ENCODE measurements at places on chromosomes 7 and 10. TPM values are rescaled to one million over a fixed set of nuclear protein-coding genes. Genes with fewer than 3 reads are reported as not detected.

Gene ZNF736
- 39.6 TPM for total RNA-seq

DNA sequence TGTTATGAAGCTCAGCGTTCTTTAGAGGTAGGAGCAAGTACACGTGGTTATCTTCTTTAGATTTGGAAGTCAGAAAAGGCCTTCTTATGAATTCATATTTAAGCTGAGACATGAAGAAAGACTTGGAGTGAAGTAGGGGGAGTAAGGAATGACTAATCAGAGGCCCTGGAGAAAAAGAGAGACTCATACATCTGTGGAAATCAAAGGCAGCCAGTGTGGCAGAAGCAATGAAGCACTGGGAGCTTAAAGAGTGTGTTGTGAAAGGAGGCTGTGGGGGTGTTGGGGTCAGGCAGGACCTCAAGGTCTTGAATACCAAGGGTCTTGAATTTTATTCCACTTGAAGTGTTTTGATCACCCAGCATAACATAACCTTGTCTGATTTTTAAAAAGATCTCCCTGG is 35.7 kb upstream of the FGL2 start:
- DNase-seq, result no peak

Gene OR6B1
- not detected for total RNA-seq

GRCh38 chr10:46557319-46558121 is 1.1 kb upstream of the GPRIN2 start:
- no peak for DNase-seq

GRCh38 chr7:73565675-73566340 is 8.3 kb upstream of the BCL7B start:
- DNase-seq, result no peak

- no peak for DNase-seq
Observed at GRCh38 chr7:94567396-94567795, 57.8 kb downstream of the CASD1 start.

Gene LEP
- total RNA-seq, result not detected

Gene FAM180A
- total RNA-seq, result not detected

Gene PNLIPRP1
- total RNA-seq, result not detected

DNA sequence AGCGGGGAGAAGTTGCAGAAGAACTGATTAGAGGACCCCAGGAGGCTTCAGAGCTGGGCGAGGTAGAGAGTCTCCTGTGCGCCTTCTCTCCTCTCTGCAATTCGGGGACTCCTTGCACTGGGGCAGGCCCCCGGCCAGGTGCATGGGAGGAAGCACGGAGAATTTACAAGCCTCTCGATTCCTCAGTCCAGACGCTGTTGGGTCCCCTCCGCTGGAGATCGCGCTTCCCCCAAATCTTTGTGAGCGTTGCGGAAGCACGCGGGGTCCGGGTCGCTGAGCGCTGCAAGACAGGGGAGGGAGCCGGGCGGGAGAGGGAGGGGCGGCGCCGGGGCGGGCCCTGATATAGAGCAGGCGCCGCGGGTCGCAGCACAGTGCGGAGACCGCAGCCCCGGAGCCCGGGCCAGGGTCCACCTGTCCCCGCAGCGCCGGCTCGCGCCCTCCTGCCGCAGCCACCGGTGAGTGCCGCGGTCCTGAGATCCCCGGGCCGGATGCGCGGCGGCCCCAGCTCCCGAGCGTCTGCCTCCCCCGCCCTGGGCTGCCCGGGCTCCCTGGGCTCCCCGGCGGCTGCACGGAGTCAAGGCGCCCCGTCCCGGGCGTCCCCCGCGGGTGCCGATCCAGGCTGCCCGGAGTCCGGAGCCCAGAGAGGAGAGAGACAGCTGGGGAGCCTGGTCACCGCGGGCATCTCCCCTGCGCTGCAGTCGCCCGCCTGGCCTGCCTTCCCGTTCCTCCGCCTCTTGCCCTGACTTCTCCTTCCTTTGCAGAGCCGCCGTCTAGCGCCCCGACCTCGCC is at the start of gene PLAU:
Gene PLAU (plus strand): TSS at position 369 of the 789 bp plus-strand sequence. CDS start 424 bp downstream, outside the sequence.
- peak; percentile 71 for DNase-seq

- no peak for DNase-seq
Observed at GRCh38 chr10:90788968-90789367, 68.9 kb downstream of the HTR7 start.

DNA sequence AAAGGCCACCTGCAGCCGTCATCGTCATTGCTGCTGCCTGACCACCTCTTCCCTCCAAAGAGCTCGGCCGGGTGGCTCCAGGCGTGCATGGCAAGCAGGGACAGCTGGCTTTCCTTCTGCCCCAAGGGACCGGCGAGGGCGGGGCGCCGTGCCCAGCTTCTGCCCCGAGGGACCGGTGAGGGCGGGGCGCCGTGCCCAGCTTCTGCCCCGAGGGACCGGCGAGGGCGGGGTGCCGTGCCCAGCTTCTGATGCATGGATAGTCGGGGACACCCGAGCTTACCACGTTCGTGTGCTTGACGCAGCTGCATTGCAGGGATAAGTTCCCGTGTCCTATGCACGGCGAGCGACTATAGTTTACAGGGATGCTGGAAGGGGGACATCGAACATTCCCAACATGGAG is 27.0 kb downstream of the CFAP46 start:
- no peak for DNase-seq

All from activated naive CD8-positive, alpha-beta T cell treated with anti-CD3 and anti-CD28 coated beads, Interleukin-2, amount 10 ng/mL, durations not matched to agents 7 days and 5 days (primary cell).